Left lung (tissue), 14 donors: ENCODE measurements at places on chromosomes 4 and X. TPM values are rescaled to one million over a fixed set of nuclear protein-coding genes. Genes with fewer than 3 reads are reported as not detected.

DNA sequence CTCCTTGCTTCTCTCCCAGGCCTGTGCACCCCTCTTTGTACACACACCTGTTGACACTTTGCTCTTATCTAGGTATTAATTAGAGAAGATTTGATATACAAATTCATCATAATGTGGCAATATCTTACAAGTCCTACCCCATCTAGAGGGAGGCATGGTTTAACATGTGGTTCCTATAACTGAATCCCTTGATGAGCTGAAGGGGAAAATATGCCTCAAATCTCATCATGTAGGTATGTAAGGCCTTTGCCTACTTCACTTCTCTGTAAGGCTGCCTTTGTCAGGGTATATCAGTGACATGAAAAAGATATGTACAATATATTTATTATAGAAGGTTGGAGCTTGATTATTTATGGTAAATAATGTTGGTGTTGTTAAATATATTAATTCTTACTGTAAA lies 31.9 kb downstream of the HTR2C start:
- no peak for DNase-seq
- no peaks in the 10 kb centered on the region for H3K27me3 ChIP-seq
- no peak overlapping the region for H3K4me3 ChIP-seq
- no peaks in the 10 kb centered on the region for H3K36me3 ChIP-seq
- H3K27ac ChIP-seq = no peak overlapping the region

- no peak overlapping the region for H3K4me3 ChIP-seq
- H3K27me3 ChIP-seq = no peaks in the 10 kb centered on the region
- no peaks in the 10 kb centered on the region for H3K4me1 ChIP-seq
- no peaks in the 10 kb centered on the region for H3K36me3 ChIP-seq
Observed at GRCh38 chr4:187286525-187286924, 562.9 kb upstream of the FAT1 start.

The IL2 gene
- not detected for total RNA-seq

- H3K27ac ChIP-seq = no peak overlapping the region
- no peak for DNase-seq
- no peaks in the 10 kb centered on the region for H3K36me3 ChIP-seq
- H3K4me1 ChIP-seq = no peaks in the 10 kb centered on the region
- H3K27me3 ChIP-seq = no peaks in the 10 kb centered on the region
Observed at GRCh38 chr4:40608628-40609027, 21.0 kb downstream of the RBM47 start.

The HSPA4L gene
- total RNA-seq = 6.1 TPM

DNA sequence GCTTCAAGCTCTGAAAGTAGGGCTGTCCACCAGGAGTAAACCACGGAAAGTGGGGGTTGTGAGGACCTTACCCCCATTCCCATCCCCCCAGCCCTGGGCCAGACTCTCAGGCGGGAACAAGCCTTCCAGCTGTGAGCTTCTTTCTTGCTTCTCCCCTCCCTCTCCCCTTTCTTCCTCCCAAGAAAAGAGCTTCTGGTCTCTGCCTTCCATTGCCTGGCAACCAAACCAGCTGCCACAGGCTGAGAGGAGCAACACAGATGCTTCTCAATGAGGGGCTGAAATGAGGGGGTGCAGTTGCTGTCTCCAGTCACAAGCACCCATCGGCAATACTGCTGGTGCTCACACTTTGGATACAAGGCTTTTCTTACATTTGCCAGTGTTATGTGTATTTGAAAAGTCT lies 72.5 kb downstream of the SLC16A2 start:
- H3K36me3 ChIP-seq = no peaks in the 10 kb centered on the region
- no peaks in the 10 kb centered on the region for H3K27me3 ChIP-seq
- no peak overlapping the region for H3K4me3 ChIP-seq
- DNase-seq = no peak

The ATP1B4 gene
- not detected for total RNA-seq

- no peaks in the 10 kb centered on the region for H3K27me3 ChIP-seq
- peaks cover 2% of the 10 kb centered on the region for H3K4me1 ChIP-seq
- no peak overlapping the region for H3K27ac ChIP-seq
- DNase-seq = no peak
Observed at GRCh38 chr4:83340692-83341343, 6.2 kb upstream of the HPSE start.

DNA sequence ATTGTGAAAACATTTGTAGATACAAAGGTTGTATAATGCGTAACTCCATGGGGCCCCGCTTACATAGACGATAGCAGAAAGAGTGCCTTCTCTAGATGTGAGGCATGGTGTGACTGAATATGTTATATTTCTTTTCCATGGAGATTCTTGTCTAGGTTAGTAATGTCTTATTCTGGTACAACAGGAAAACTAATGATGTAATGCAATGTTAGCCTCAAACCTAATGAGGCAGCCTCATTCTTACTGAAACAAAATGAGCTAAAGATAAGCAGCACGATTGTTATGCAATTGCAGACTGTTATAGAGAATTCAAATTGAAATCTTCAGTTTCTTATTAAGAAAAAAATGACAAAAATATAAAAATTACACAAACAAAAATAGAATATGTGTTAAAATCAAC lies 171.1 kb upstream of the ANKRD50 start:
- no peak for DNase-seq
- no peaks in the 10 kb centered on the region for H3K4me1 ChIP-seq
- H3K27ac ChIP-seq = no peak overlapping the region
- H3K4me3 ChIP-seq = no peak overlapping the region

DNA sequence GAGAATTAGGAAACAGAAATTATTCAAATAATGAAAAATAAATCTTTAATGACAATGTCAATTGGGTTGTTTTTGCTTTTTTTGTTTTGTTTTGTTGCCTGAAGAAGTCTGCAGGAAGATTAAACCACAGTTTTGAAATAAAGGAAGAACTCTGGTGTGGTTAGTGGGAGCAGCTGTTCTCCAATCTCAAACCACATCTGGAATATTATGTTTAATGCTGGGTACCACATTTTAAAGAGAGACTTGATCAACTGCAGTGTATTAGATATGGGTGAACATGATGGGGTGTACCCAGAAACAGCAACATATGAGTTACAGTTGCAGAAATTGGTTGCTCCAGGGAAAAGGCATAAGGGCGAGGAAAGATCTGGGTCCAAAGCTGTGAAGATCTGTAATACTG lies 171.2 kb upstream of the RPL34 start:
- no peaks in the 10 kb centered on the region for H3K27me3 ChIP-seq
- no peaks in the 10 kb centered on the region for H3K36me3 ChIP-seq
- no peak overlapping the region for H3K27ac ChIP-seq
- DNase-seq = no peak

GRCh38 chr4:65624651-65625050 lies 45.6 kb downstream of the EPHA5 start:
- H3K36me3 ChIP-seq = no peaks in the 10 kb centered on the region
- no peak overlapping the region for H3K27ac ChIP-seq
- no peaks in the 10 kb centered on the region for H3K4me1 ChIP-seq
- DNase-seq = no peak
- H3K4me3 ChIP-seq = no peak overlapping the region

GRCh38 chr4:110128029-110128428 lies 70.4 kb downstream of the ELOVL6 start:
- no peaks in the 10 kb centered on the region for H3K36me3 ChIP-seq
- H3K4me3 ChIP-seq = no peak overlapping the region
- no peaks in the 10 kb centered on the region for H3K4me1 ChIP-seq
- no peak overlapping the region for H3K27ac ChIP-seq
- no peak for DNase-seq

DNA sequence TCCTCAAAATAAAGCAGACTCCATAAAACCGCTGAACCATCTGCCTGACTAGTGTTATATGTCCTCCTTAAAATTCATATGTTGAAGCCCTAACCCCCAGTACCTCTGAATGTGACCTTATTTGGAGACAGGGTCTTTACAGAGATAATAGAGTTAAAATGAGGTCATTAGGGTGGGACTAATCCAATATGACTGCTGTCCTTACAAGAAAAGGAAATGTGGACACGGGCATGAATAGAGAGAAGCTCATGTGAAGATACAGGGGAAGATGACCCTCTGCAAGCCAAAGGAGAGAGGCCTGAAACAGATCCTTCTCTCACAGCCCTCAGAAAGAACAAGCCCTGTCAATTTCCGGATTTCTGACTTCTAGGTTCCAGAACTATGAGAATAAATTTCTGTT lies 82.0 kb upstream of the KLHL13 start:
- no peaks in the 10 kb centered on the region for H3K4me1 ChIP-seq
- H3K36me3 ChIP-seq = no peaks in the 10 kb centered on the region
- no peaks in the 10 kb centered on the region for H3K27me3 ChIP-seq
- H3K27ac ChIP-seq = no peak overlapping the region

The KLHL13 gene
- total RNA-seq = 2.7 TPM

DNA sequence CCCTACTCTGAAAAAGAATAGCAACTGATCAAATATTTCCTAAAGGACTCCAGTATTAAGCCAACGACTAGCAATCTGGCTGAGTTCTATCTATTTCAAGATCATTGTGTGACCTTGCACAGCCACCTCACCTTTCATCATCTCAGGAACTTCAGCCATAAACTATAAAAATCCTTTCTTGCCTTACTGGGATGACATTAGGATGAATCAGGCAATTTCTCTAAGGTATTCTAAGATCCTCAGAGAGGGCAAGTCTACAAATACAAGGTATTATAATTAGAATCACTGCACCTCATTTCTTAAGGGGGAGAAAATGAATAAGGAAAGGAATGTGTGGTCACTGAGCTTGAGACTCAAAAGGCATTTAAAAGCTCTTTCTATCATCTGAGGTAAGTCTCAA lies 152.6 kb downstream of the GRIA3 start:
- no peaks in the 10 kb centered on the region for H3K4me1 ChIP-seq
- H3K27me3 ChIP-seq = no peaks in the 10 kb centered on the region
- no peak overlapping the region for H3K27ac ChIP-seq
- H3K36me3 ChIP-seq = no peaks in the 10 kb centered on the region
- DNase-seq = no peak

DNA sequence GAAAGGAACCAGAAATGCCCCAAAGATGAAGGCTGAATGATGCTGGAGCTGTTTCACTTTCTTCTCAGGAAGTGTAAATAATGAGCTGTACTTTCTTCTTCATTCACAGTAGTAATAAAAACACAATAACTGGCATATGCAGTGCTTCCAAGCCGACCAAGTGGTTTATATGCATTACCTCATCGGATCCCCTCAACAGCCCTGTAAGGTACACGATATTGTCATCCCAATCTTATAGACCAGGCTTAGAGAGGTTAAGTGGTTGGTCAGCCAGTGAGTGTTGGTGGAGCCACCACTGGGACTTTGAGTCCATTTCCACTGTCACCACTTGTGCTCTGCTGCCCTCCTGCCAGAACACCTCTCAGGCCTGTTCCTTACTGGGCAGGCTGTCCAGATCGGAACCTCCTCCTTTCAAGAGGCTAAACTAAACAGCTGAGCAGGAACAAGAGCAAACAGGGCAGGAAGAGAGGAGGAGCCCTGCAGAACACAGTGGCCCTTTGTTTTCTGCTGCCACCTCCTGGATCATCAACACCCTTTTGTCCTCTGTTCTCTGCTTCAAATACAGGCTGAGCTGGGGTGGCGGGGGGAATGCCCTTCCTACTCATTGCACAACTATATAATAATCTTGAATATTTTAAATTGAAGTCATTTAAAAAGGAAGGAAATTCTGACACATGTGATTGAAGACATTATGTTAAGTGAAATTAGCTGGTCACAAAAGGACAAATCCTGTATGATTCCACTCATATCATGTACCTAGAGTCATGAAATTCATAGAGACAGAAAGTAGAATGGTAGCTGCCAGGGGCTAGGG lies 112.5 kb upstream of the ATP6AP2 start:
- H3K4me3 ChIP-seq = no peak overlapping the region
- no peaks in the 10 kb centered on the region for H3K4me1 ChIP-seq
- H3K27me3 ChIP-seq = no peaks in the 10 kb centered on the region
- H3K36me3 ChIP-seq = no peaks in the 10 kb centered on the region

- peaks cover 63% of the 10 kb centered on the region for H3K4me1 ChIP-seq
- H3K27me3 ChIP-seq = no peaks in the 10 kb centered on the region
- H3K4me3 ChIP-seq = no peak overlapping the region
Observed at GRCh38 chr4:184387351-184387750, 87.0 kb downstream of the IRF2 start.

The FATE1 gene
- total RNA-seq = not detected

- DNase-seq = no peak
- H3K27ac ChIP-seq = no peak overlapping the region
- no peak overlapping the region for H3K4me3 ChIP-seq
Observed at GRCh38 chrX:118181030-118181429, 64.4 kb upstream of the KLHL13 start.

DNA sequence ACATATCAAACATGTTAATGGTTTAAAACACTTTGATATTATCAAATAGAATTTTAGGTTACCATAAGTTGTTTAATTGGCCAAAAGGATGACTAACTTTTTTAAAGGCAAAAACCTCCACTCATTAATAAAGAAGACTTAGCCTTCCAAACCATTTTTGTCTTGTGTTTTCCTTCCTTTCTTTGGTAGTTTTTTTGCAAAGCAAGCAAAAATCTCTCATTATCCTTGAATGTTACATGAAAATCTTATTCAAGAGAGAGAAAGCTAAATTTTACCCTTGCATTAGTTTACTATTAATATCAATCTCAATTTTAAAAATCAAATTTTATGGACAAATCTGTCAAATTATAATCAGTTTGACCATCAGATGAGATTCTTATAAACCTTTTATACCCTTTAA lies 419.5 kb downstream of the SPIN4 start:
- H3K4me1 ChIP-seq = no peaks in the 10 kb centered on the region
- H3K36me3 ChIP-seq = no peaks in the 10 kb centered on the region
- H3K27ac ChIP-seq = no peak overlapping the region
- H3K27me3 ChIP-seq = no peaks in the 10 kb centered on the region
- H3K4me3 ChIP-seq = no peak overlapping the region

The CXCL11 gene
- total RNA-seq = 1.9 TPM

- H3K27ac ChIP-seq = no peak overlapping the region
- no peak overlapping the region for H3K4me3 ChIP-seq
- H3K27me3 ChIP-seq = no peaks in the 10 kb centered on the region
Observed at GRCh38 chr4:145183023-145183422, 2.6 kb upstream of the OTUD4 start.

DNA sequence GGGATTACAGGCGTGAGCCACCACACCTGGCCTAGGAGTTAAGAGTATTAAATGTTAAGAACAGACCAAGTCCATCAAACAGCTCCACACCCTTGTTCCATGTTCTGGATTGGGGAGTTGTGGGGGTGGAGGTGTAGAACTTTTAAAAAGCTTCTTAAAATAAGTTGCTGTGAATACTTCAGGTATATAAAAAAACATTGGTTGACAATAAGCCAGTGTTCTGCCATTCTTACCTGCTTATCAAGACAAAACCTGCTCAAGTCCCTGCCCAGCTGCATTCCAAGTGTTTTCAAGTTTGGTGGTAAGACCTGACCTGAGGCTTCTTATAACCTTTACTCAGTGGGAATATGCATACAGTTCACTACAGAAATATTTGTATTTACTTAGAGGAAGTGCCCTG lies 6.4 kb downstream of the RBM3 start:
- H3K36me3 ChIP-seq = peaks cover 45% of the 10 kb centered on the region
- H3K4me3 ChIP-seq = no peak overlapping the region
- no peaks in the 10 kb centered on the region for H3K27me3 ChIP-seq

- no peak overlapping the region for H3K4me3 ChIP-seq
- H3K36me3 ChIP-seq = no peaks in the 10 kb centered on the region
- no peak for DNase-seq
Observed at GRCh38 chr4:143587703-143588102, 74.2 kb downstream of the SMARCA5 start.
